ENCODE measurements at places on chromosomes 3 and 15.
A peak's percentile ranks its signal among the peaks of the same experiment; 100 is the strongest.

DNA sequence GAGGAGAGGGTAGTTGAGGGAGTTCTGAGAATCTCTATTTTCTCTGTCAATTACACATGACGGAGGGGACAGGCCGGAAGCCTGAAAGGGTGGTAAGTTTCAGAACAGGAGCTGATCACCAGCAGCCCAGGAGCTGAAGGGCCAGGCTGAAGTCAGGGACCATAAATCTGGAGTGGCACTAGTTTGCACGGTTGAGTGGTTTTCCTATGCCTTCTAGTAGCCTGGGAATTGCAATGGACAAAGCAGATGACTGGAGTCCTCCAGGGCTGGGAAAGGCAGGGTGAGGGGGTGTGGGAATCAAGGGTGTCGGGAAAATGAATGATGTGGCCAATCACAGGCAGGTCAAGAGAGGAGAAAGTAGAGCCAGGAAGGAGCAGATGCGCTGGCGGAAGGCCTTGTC lies 72.5 kb downstream of the MAGEF1 start:
- DNase-seq: no peak

DNA sequence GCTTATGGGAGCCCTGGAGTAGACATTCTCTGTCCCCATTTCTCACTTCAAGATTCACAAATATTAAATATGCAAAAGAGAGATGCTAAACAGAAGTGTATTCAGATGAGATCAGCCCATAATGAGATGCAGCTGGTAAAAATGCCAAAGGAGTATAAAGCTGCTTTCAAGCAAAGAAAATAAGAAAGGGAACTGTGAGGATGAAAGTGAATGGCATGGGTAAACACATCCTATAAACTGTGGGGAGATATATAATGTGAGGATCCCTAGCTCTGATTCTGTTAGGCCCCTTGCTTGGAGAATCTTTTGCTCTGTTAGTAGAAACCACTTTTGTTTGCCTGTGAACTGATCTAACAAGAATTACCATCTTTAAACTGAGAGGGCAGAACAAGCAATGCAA lies 396.6 kb downstream of the SOX2 start:
- no peak for DNase-seq

GRCh38 chr15:52523192-52523591 lies 5.5 kb downstream of the MYO5A start:
- DNase-seq: no peak

DNA sequence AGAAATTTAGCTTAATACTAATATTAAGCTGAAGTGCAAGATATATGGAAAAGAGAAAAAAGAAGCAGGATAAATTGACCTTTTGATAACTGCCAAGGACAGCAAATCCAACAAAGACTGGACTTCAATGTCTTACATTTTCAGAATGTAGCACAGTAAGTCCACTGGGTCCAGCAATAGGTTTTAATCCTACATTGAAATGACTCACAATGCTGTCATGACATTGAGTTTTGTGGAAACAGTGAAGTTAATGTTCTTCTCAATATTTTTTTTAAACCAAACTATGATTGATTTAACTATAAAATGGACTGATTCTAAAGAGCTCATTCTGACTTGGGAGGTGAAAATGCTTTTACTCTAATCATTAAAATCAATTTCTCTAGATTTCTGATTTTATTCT lies 166.6 kb upstream of the ZNF717 start:
- DNase-seq: no peak

- DNase-seq: no peak
Measured at GRCh38 chr15:36689012-36689321, 109.5 kb downstream of the CDIN1 start.

- DNase-seq: no peak
Measured at GRCh38 chr3:124246376-124246775, 254.5 kb upstream of the ROPN1 start.

DNA sequence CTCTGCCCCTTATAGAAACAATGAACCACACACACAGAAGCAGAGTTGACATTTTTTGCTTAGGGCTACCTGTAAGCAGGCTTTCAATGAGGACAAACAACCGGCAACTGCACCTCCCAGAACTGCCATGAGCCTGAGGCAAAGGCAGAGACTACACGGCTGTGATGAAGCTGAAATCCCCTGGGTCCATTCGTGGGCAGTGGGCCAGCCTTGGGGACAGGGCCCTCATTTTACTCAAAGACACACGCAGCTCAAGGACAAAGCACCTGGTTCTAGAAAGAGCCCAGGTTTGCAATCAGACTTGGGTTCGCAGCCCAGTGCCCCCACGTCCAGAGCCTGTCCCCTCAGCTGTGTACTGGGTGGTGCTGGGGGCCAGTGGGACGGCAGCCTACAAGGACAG lies 17.9 kb downstream of the FAM174B start:
- DNase-seq: no peak

DNA sequence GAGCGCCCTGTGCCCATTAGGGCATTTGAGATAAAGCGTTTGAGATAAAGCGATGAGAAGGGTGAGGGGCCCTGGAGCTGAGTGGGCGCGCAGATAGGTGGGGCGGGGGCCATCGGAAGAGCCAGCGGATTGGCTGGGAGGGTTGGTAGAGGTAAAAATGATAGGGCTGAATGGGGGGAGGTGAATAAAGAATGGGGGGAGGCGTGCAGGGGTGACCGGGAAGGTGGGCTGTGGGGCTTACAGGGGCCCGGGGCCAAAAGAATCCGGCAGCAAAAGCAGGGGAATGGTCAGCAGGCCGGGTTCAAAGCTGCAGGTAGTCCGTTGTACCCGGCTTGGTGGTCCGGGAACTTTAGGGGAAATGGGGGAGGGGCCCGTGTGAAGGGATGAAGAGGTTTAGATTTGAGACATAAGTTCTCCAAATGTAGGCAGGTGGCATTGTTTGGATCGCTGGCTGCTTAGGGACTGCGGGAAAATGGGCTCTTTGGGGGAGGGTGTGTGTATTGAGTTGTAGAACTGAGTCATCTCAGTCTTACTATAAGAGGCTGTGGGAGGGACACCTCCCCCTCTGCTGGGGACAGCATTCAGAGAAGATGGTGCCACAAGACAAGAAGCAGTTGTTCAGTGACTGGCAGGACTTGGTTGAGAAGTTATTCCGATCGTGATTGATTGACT lies 610 bp downstream of the ARID3B start:
- DNase-seq: peak; percentile 73

DNA sequence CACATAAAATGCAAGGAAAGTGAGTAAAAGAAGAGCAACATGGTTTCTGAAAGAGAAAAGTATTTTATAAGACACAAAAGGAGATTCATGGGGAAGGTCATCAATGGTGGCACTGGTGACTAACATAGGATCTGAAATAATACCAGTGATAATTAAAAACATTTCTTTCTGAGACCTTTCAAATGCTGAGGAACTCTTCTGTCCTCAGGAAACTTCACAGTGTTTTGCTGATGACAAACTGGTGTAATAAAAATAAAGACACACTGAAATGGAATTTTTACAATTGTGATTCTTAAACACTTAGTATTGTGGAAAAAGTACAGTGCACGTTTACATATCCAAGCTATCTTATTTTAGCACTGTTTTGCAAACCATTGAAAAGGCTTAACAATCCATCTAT lies 80.4 kb upstream of the ZBTB20 start:
- no peak for DNase-seq

- no peak for DNase-seq
Measured at GRCh38 chr3:197465197-197465995, 90.4 kb downstream of the BDH1 start.

DNA sequence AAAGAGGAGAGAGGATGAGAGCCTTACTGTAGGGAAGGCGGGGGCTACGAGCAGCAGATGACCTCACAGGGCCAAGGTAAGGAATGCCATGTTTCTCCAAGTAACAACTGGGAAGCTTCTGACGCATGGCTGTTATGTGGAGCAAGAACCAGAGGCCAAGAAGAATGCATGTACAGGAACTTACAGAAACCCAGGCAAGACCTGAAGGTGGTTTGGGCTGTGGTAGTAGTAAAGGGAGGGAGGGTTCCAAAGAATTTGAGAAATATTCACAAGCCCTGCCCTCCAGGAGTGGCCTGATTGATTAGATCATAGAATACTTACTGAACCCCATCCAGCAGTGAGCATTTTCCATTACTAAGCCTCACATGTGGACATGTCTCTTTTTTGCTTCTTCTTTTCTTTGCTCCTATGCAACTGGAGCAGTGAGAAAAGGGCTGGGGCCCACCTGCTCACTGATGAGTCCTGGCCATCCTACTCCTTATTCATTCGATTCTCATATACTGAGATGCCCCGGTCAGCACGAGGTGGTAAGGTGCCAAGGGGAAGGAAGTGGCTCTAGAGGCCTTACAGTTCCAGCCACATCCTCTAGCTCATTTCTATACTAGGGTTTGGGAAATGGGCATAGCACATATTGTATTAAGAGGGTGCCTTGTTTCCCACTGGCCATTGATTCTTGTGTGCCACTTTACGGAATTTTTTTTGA lies 8.3 kb upstream of the SLC12A8 start:
- DNase-seq: no peak

DNA sequence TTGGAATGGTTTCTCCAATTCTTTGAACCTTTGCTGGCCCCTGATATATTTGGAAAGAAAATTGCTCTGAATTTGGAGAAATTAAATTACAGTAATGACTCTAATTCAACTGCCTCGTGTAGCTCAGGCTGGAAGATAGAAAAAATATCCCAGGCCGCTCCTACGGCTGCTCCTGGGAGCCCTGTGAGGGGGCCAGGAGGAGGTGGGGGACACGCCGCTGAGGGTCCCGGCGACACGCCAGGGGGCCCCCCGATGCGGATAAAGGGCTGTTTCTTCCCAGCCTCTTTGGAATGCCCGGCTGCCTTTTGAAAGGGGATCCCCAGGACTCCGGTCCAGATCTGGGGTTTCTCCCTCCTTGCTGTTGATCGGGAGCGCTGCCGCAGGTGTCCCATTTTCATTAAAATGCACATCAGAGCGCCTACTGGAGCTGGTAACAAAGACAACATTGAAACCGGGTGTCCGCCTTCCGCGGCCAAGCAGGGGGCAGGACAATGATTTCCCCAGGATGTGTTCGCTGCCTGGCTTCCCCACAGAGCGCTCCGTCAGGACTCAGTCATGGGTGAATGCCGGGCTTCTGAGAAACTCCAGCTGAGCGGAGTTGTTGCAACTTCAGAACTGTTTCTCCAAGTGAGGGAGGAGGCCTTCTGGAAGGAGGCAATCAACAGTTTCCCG lies 200.1 kb upstream of the KBTBD8 start:
- no peak for DNase-seq

DNA sequence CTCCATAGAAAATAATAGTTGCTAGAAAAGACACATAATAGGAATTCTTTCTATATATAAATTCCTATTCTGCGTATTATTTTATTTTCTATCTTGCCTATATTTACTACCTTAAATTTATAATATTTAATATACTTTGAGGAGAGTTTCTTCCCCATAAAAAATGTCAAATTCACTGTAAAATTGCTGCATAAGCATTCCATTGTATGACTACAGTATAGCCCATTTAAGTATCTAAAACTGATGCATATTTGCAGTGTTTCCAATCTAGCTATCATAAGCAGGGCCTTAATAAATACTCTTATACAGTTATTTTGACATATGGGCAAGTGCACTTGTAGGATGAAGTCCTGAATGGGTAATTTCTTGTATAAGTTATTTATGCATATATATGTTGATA lies 1088.6 kb upstream of the EPHA6 start:
- DNase-seq: no peak

GRCh38 chr3:196968233-196969133 lies at the start of gene PIGZ:
PIGZ (minus strand) TSS chr3:196968833; CDS start chr3:196952031, 16,802 bp downstream.
- peak; percentile 35 for DNase-seq

GRCh38 chr15:82750831-82751180 lies 41.1 kb upstream of the AP3B2 start:
- no peak for DNase-seq

- no peak for DNase-seq
Measured at GRCh38 chr3:128935922-128936321, 56.5 kb downstream of the ACAD9 start.

GRCh38 chr3:161413855-161414210 lies 42.5 kb upstream of the SPTSSB start:
- no peak for DNase-seq

DNA sequence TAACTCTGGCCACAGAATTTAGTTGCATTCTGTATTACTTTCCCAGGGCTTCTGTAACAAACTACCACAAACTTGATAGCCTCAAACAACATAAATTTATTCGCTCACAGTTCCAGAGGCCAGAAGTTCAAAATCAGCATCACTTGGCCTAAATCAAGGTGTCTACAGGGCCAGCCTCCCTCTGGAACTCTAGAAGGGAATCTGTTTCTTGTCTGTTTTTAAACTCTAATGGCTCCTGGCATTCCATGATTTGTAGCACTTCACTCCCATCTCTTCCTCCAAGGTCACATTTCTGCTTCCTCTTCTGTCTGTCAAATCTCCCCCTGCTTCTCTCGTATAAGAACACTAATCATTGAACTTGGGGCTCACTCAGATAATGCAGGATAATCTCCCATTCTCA lies 151.9 kb upstream of the ARPP21 start:
- no peak for DNase-seq

DNA sequence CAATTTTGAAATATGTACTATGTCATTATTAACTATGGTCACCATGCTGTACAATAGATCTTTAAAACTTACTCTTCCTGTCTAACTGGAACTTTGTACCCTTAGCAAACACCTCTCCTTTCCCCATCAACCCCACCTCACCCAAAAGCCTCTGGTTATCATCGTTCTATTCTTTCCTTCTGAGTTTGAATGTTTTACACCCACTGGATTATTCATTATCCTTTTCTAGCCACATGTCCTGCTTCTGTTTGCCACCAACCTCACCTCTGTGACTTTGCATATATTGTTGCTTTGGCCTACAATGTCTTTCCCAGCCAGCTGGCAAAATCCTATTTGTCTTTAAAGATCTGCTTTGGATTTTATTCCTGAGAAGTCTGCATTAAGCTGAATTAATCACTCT lies 102.6 kb upstream of the TSPAN3 start:
- no peak for DNase-seq

DNA sequence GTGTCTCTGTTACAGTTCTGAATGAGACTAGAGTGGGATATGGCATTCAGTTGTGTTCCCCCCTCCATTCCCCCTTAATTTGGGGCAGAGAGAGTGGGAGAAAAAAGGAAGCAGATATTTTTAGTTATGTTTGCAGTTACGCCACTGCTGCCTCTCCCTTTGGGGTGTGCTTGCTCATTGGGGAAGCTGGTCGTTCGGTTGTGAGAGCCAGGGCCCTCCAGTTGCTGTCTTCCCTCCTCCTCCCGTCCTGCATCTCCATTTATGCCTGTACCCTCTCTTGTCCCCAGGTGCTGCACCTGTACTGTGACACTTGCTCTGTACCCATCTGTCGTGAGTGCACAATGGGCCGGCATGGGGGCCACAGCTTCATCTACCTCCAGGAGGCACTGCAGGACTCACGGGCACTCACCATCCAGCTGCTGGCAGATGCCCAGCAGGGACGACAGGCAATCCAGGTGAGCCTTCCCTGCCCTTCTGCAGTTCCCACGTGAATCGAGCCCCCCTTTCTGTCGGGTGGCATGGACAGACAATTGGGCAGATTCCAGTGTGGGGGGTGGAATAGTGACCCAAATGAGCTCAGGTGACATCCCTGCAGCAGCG lies 55.8 kb downstream of the TRIM71 start:
- no peak for DNase-seq
